ENCODE measurements at places on chromosomes 1 and 21.

GRCh38 chr1:48194801-48195200 lies 27.7 kb upstream of the SLC5A9 start:
- DNase-seq, result no peak

GRCh38 chr1:211336775-211337174 lies 10.1 kb downstream of the TRAF5 start:
- DNase-seq, result no peak

DNA sequence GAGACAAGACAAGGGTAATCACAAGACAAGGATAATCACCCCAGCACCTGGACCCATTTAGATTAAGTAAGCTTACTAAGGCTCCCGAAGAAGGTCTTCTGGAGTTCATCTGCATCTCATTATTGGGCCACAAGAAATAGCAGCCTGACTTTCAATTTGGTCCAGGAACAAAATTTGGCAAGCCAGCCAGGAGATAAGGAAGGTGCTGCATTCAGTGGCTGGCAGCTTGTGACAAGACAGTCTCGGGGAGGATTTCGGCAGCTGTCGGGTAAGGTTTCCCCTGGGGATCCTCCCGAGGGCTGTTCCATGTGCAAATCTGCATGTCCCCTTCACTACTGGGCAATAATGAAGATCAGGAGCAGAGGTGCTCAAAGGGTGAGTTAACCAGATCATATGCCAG lies 195.2 kb downstream of the FCRL5 start:
- no peak for DNase-seq

- DNase-seq, result no peak
Measured at GRCh38 chr1:91541918-91542533, 41.4 kb downstream of the CDC7 start.

DNA sequence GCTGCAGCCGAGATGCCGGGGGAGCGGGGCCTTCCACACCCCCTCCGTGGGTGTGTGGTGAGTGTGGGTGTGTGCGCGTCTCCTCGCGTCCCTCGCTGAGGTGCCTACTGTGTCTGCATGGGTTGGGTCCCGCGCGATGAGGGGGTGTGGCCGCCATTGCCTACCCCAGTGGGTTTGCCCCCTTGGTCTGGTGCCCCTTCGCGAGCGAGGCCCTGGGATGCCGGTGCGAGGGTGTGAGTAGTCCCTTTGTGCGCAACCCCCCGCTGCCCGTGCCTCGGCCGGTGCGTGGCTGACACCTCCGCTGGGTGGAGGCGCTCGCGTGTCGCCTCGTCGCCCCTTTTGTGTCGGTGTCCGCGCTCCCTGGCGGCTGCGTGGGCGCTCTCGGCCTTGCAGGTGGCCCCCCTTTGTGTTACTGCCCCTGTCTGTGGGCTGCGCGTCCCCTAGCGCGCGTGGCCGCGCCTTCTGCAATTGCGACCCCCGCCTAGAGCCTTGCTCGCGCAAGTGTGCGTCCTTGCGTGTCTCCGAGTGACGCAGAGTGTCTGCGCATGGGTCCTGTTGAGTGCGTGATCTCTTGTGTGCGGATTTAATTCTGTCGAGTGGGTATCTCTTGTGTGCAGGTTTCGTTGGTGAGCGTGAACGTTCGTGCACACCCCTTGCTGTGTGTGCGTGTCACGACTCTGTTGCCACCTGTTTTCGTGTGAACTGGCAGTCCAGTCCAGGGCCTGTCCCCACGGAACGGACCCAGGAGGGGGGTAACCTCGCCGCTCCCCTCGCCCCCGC lies 553 bp downstream of the TTC3 start:
- peak; percentile 52 for DNase-seq

- peak; percentile 43 for DNase-seq
Measured at GRCh38 chr1:207867136-207868109, 43.5 kb downstream of the CD34 start.

GRCh38 chr21:17829472-17829871 lies 10.3 kb upstream of the C21orf91 start:
- DNase-seq, result no peak

DNA sequence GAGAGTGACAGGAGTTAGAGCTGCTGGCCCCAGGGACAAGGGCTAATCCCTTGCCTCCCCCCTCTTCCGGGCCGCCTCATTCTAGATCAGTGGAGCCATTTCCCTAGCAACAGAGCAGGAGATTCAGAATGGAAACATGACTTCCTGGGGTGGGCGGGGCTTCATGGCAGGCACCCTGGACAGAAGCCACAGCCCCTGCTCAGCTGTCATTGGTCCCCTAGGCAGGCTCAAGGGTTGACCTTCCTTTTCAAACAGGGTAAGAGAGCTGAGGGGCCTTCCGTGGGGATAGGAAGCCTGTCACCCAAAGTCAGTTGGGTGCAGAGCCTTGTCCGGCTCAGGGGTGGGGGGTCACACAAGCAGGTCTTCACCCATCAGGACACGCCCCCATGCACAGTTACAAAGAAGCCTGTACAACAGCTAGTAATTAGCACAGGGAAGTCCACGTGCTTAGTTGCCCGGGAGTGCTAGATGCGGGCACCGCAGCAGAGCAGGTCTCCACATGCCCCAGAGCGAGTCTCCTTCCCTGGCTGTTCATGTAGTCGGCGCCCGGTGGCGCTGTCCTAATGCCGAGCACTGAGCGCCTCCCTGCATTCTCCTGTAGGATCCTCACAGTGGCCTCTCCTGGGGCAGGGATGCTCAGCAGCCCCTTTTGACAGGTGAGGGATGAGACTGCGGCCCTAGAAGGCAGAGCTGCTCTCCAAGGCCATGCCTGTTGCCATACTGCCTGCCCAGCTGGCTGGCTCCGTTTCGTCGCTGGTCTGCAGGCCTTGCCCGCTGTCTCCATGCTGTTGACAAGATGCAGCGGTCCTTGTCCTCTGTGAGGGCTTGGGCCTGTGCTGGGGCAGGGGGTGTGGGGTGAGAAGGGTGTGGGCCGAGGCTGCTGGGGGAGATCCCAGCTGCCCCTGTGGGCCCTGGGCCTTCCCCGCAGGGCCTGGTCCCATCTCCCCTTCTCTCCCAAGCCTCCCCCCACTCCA lies 5.1 kb downstream of the TMEM201 start:
- DNase-seq, result peak; percentile 83

GRCh38 chr1:169364948-169365347 lies 2.6 kb downstream of the NME7 start:
- no peak for DNase-seq

DNA sequence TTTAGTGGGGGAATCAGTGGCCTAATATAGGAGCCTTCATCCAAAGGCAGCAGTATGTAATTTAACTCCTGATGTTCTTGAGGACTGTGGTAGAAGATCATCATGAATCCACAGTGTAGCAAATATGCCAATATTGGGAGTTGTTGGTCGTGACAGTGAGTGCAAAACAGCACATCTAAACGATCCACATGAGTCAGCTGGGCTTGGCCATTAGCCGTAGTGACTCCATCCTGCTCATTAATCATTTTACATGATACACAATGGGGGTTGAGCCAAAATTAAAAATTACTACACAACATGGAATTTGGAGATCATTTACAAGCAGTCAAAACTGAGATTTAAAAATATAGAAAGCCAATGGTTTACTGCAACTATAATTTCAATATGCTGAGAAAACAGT lies 653.9 kb upstream of the CAMK1G start:
- DNase-seq, result no peak

- DNase-seq, result no peak
Measured at GRCh38 chr1:36984026-36984425, 50.3 kb downstream of the GRIK3 start.

GRCh38 chr1:83615370-83615769 lies 383.6 kb downstream of the TTLL7 start:
- no peak for DNase-seq

DNA sequence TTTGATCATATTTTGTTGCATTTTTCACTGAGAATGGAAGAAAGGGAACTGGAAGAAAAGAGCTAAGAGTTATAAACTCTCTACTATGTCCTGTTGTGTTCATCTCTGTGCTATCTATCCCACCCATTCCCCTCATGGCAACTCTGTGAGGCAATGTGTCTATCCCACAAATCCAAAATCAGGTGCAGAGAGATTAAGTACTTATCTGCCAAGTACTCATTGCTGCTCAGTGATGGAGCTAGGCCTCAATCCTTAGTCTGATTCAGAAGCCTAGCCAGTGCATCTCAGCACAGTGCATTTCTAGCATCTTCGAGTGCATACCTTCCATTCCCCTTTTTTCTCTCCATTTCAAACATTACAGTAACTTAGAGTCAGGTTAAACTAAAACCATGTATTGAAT lies 270.6 kb downstream of the TPR start:
- no peak for DNase-seq

DNA sequence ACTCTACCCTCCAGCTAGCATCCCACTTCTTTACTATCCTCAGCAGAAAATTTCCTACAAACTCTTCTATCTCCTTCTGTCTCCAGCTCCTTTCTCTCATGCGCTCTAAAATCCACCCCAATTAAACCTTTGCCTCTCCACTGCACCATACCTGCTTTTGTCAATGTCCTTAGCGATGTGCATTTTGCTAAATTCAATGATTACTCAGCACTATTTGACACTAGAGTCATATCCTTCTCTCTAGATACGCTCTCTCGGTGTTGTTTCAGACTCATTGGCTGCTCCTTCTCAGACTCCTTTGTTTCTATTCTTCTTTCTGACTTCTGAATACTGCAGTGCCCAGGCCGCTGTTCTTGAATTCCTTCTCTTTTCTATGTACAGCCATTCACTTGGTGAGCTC lies 144.2 kb downstream of the HLX start:
- DNase-seq, result no peak

- peak; percentile 63 for DNase-seq
Measured at GRCh38 chr1:168136709-168137514, at the start of gene GPR161. GPR161 (minus strand) TSS chr1:168136930; CDS start chr1:168104850, 32,080 bp downstream.

DNA sequence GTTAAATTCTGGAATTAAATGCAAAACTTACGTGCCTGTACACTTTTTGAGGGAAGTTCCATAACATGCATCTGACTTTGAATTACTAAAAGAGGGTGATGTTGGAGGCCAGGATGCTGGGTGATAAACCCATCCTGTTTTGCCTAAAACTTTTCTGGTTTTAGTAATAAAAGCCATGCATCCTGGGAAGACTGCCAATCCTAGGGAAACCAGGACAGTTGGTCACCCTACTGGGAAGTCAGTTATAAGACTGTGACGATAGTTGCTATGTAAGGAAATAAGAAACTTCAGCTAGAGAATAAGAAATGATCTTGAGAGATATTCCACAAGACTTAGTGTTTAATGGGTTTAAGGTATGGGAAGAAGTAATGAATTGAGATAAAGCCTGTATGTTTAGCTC lies 336.6 kb upstream of the LYPLAL1 start:
- no peak for DNase-seq

GRCh38 chr21:36976882-36977651 lies 10.6 kb upstream of the HLCS start:
- peak; percentile 88 for DNase-seq

- DNase-seq, result no peak
Measured at GRCh38 chr1:179933219-179933618, 21.4 kb upstream of the CEP350 start.

DNA sequence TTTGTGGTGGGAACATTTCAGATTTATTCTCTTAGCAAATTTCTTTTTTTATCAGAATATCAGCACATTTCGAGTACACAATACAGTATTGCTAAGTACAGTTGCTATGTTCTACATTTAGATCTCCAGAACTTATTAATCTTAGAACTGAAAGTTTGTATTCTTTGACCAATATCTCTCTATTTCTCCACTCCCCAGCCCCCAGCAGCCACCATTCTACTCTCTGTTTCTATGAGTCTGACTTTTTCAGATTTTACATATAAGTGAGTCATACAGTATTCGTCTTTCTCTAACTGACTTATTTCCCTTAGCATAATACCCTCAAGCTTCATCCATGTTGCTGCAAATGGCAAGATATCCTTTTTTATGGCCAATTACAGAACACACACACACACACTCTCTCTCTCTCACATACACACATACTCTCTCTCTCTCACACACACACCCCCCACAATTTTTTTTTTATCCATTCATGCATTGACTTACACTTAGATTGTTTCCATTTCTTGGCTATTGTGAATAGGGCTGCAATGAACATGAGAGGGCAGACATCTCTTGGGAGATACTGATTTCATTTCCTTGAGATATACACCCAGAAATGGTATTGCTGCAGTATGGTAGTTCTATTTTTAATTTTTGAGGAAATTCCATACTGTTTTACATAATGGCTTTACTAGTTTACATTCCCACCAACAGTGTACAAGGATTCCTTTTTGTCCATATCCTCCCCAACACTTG lies 15.7 kb downstream of the RPTN start:
- DNase-seq, result no peak

- no peak for DNase-seq
Measured at GRCh38 chr1:8844501-8845006, 27.1 kb upstream of the RERE start.

All from endothelial cell of umbilical vein (primary cell).